CD4-positive, alpha-beta T cell treated with Interleukin-6 at 100 ng/mL for 8 hours (primary cell): ENCODE measurements at places on chromosomes 4 and X.

- DNase-seq = no peak
Observed at GRCh38 chrX:136812286-136812685, 31.6 kb upstream of the ARHGEF6 start.

GRCh38 chr4:174396599-174397110, 112.9 kb downstream of the CEP44 start:
- no peak for DNase-seq

GRCh38 chr4:11675051-11675800, 246.5 kb upstream of the HS3ST1 start:
- DNase-seq = no peak

- DNase-seq = no peak
Observed at GRCh38 chr4:168440442-168441264, 39.6 kb downstream of the DDX60L start.

DNA sequence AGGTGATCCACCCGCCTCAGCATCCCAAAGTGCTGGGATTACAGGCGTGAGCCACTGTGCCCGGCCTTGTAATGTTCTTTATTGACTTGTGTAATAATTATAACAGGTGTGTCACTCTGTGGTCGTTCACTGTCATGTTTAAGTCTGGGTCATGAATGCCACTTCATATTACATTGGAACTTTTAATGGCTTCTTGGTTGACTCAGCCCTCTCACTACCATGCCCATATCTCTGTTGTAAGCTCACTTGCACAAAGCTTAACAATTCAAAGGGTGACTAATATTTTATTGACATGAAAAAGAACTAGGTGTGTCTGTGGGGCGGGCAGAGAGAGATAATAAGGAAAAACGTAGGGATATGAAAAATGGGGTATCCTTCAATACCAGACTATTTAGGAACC, 639.7 kb upstream of the ACTRT1 start:
- no peak for DNase-seq

- no peak for DNase-seq
Observed at GRCh38 chr4:10872833-10873517, 188.4 kb upstream of the CLNK start.

- DNase-seq = no peak
Observed at GRCh38 chrX:151711787-151712186, 4.0 kb upstream of the FATE1 start.

GRCh38 chr4:117385526-117385925, 300.1 kb upstream of the TRAM1L1 start:
- no peak for DNase-seq

GRCh38 chrX:152960115-152960514, 33.8 kb downstream of the PNMA5 start:
- DNase-seq = no peak

DNA sequence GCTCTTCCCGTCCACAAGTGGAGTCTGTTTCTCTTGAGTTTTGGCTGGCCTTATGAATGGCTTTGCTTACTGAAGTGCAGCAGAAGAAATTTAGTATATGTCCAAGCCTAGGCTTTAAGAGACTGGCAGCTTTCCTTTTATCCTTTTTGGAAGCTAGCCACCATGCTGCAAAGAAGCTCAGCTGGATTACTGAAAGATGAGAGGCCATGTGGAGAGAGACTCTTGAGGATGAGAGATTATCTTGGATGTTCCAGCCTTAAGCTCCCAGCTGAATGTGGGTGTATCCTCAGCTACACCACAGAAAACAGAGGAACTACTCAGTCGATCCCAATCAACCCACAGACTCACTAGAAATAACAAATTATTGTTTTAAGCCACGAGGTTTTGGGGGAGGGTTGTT, 12.5 kb downstream of the CCNG2 start:
- no peak for DNase-seq

DNA sequence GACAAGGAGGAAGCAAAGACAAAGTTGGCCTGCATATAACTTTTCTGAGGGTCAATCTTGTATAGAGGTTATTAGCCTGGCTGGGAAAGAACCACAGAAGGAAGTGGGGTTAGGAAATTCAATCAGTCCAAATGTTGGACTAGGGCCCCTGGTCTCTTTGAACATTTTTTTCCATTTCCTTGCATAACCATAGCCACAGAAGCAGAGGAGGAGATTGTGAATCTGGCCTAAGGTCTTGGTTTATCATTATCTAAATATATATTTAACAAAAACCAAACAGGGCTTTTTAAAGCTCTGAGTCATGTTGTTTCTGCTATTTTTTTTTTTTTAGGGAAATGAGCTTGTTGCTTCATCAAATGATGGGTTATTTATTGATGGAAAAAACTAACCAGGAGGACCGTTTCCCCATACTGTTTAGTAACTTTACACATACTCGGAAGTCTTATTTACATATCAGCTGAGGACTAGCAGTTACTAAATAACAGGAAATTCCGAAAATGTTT, 97.7 kb upstream of the ACSL4 start:
- DNase-seq = no peak

- no peak for DNase-seq
Observed at GRCh38 chr4:138401334-138401733, 159.2 kb upstream of the SLC7A11 start.

- no peak for DNase-seq
Observed at GRCh38 chr4:178280362-178280761, 838.1 kb upstream of the AGA start.

GRCh38 chr4:8843597-8843996, 28.0 kb downstream of the HMX1 start:
- no peak for DNase-seq

- DNase-seq = no peak
Observed at GRCh38 chr4:11158971-11159370, 269.7 kb downstream of the HS3ST1 start.

- no peak for DNase-seq
Observed at GRCh38 chr4:85086721-85087120, 120.2 kb upstream of the WDFY3 start.

DNA sequence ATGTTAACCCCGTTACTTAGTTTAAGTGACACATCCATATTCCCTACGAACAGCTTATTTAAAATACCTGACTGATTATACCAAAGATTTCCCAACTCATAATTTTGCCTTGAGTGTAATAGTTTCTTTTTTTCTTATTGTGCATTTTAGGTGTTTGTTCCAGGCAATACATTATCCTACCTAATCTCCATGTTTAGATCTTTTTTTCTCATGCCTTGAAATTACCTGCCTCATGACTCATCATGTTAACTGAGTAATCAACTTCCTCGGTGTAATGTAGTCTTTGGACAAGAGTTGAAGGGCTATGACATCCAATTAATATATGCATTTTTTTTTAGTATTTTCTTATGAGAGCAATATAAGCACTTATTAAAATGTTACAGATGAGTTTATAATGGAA, 228.7 kb upstream of the ANKRD50 start:
- no peak for DNase-seq

DNA sequence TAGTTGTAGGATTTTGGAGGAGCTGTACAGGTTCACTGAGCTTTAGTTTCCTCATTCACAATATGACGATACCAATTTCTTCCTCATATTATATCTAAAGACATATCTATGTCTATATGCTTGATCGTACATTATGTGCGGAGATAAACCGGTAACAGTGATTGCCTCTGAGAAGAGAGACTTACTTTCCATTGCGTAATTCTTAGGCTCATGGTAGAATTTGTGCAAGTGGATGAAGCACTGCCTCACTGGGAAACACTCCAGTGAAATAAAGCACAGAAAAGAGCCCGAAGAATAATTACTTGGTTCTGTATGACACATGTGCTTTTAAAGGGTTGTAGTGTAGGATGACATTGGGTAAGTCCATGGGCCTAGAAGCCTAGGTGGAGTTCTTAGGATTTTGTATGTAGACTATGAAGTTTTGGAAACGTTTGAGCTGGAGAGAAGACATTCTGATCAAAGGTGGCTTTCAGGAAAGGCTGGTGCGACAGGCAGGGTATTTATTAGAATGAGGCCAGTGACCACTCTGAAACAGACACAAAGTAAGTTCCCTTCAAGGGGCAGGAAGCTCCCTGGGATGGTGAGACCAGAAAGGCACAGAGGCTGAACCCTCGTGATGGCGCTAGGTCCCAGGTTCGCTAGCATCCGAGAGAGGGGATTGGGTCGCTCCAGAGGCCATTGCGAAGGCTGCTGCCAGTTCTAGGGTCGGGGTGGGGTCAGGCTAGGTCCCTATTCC, 649 bp upstream of the VBP1 start:
- DNase-seq = no peak

DNA sequence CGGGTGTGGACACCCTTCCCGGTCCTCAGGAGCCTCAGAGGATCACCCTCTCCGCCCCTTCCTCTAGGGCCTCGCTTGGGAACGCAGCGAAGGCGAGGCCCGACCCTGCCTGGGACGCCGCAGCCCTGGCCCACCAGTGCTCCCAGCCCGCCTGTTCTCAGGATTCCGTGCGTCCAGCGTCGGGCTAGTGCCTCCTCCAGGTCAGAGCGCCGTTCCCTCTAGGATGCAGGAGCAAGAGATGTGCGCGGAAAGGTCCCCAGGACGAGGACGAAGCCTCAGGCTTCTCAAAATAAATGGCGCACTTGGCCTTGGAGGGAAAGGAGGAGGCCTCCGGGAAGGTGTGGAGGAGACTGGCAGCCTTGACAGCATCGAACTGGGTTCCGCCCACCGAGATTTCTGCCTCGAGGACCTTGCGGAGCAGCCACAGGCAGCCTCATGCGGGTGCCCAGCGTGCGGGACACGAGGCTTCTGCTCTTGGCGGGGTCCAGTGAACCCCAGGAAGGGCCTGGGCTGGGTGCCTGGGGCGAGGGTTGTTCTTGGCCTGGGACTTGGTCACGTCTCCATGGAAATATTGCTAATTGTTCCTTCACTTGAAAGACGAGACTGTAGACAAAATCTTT, 35.1 kb downstream of the PITX2 start:
- no peak for DNase-seq

DNA sequence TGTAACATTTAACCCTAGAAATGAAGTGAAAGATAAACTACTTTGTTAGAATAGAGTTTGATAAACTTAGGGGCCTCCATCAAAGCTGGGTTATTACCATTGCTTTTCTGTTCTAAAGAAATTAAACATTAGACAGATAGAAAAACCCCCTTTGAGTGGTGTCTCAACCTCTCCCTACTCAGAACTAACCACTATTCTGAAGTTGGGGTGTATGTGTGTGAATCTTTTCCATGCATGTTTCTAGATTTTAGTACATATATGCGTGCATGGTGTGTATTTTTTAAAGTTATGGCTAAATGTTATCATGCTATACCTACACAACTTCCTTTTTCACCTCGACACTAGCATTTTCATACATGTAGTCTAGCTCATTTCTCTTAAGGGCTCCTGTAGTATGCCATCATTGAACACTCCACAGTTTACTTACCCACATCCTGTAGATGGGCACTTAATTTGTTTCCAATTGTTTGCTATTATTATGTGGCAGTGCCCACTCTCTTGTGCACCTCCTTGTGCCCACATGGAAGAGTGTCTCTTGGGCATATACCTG, 25.7 kb downstream of the GEMIN8 start:
- DNase-seq = no peak
